ENCODE measurements at places on chromosomes 11 and 22.

- peak; percentile 15 for DNase-seq
Observed at GRCh38 chr22:29031227-29032011, 30.2 kb downstream of the C22orf31 start.

DNA sequence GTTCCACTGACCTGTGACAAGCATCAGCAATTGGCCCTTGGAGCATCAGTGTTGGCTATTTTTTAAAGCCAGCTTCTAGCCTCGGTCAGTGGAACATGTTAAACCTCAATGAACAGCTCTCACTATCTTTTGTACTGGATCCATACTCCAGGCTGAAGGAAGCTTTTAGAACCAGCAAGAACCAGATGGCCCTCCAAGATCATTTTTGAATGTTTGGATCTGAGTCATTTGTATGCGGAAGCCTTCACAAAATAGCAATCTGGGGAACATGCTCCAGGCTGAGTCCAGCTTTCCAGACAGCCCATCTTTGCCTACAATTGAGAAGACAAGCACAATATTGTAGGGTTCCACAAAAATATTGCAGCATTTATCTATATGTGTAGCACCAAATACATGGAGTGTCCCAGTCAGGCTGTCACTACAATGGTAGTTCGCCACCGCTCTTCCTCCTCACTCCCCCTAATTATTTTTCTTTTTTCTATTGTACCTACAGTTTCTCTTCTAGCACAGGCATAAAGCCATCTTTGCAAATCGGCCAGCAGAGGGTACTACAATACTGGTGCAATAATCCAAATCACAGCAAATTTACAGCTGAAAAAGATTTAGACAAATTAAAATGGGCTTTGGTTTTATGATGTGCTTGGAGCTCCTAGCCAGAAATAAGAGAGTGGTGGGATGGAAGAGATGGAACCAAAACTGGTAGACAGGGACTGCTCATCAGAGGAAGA is 177.4 kb upstream of the BLID start:
- no peak for DNase-seq

GRCh38 chr11:67438158-67438902 is 848 bp upstream of the PTPRCAP start:
- DNase-seq: no peak

DNA sequence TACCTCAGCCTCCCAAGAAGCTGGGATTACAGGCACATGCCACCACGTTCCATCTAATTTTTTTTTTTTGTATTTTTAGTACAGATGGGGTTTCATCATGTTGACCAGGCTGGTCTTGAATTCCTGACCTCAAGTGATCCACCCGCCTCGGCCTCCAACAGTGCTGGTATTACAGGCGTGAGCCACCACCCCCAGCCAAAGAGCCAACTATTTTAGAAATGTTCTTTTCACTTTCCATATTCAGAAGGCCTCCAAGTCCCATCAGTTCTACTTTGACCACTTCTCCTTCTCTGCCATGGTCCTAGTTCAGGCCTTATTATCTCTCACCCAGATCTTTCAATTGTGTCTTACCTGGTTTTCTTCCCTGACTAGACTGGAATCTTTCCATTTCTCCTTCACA is 48.2 kb downstream of the CCDC83 start:
- DNase-seq: no peak

DNA sequence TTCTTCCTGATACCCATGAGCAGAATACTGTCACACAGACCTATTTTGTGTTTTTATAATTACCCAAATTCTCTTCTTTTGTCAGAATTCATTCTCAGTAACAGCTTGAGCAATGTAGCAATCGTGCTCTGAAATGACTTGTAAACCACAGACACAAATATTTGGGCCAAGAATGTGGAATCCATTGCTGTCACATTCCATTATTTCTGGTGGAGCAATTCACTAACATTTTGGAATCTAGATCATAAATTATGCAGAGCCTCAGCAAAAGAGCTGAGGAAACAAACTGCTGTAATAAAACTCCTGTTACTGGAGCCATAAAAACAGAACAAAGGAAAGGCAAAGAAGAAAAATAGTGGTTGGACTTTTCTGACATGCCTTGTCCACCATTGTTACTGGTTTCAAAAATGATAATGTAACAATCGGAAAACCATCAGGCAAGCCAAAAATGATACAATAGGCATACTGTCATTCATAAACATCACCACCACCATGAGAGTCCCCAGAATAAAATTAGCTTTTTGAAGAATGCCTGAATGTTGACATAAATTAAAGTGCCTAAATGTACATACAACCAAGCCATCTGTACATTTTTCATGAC is 223.4 kb upstream of the PITPNB start:
- DNase-seq: no peak

DNA sequence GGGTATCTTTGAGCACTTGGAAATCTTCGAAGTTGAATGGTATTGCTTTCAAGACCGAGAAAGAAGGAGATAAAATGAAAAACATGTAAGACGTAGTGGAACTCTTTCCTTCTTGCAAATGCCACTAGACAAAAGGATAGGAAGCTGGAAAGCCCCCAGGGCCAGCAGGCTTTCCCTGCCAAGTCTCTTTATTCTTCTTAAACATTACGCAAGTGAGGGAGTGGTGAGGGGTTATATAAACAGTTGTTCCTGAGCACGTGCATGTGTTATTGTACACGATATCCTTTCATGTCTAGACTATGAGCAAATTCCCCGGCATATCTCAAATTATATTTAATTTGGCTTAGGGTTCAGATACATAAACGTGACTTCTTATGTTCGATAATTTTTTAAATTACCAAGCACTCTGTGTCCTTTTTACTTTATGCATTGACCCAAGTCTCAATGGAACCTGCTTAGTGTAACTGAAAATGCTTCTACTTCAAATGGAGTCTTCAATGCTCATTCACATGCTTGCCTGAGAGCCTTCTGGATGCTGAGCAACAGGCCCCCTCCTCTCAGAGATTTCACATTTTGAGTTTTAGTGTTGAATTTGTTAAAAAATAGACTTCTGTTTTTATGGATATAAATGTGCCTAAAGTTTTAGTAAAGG is 59.0 kb downstream of the PPP2R1B start:
- peak; percentile 45 for DNase-seq

DNA sequence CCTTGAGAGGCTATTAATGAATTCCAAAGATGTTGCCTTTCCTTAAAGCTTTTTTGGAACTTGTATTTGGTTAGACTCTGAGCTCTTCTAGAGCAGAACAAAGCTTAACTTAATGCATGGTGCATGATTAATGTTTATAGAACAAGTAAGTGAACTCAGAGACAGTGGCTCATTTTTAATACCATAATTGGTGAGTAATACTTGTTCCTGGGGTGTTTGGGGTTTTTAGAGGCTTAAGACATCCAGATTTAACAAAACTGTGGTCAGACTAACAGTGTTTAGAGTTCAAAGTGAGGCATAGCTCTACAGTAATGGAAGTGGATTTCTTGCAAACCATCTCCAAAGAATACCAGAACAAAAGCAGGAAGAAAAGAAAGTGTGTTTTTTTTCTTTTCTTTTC is 73.7 kb upstream of the CTSC start:
- no peak for DNase-seq

GRCh38 chr11:132099692-132100091 is 729.3 kb downstream of the NTM start:
- DNase-seq: peak; percentile 50

GRCh38 chr22:40422558-40423309 is 52.3 kb downstream of the SGSM3 start:
- no peak for DNase-seq

GRCh38 chr11:113457784-113458183 is 17.4 kb downstream of the DRD2 start:
- no peak for DNase-seq

DNA sequence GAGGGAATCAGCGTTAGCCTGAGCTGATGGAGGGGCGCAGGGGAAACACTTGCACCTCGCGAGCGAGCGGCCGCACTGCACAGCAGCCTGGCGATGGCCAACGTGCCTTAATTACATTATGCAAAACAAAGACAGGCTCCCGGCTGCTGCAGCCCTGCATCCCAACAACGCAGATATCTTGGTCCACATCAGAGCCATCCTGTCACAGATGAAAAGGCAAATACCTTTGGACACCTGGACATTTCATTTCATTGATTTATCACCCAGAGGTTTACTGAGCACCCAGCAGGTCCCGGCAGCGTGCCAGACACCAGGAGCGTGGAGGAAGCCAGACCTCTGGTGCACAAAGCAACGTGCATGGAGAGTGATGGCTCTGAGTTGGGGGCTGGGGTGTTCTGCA is 843.0 kb downstream of the TBC1D22A start:
- no peak for DNase-seq

- DNase-seq: no peak
Observed at GRCh38 chr11:27886857-27887256, 186.6 kb upstream of the BDNF start.

DNA sequence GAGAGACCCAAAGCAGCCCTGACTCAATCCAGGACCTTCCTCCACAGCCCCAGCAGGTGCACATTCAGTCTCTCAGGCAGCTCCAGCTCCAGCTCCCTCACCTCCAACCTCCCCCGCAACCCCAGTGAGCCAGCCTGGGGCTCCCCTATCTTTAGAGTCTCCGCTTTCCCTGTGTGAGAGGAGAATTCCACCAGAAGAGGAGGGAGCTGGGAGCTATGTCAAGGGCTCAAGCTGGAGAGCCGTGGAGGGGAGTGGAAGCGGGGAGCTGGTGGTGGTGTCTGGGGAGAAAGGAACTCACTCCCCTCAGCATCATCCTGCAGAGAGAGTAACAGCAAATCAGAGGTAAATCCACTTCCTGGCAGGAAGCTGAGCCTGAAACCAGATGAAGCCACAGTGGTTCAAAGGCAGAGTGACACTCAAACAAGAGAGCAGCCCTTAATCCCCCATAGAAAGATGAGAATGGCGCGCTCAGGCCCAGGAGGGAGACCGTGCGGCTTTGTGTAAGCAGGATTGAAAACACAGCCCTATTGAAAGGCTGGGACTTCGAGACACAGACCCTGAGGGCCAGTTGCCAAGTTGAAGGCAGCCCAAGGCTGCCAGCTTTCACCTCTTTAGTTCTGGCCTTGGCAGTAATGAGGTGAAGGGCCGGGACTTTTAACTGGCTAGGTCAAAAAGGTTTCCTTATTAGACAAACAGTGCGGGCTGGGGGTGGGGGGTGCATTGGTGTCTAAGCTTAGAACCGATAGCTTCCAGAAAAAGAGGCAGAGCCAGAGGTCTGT is 21.4 kb upstream of the CDON start:
- no peak for DNase-seq

GRCh38 chr11:69299023-69299461 is 5.1 kb downstream of the MYEOV start:
- DNase-seq: no peak

- DNase-seq: no peak
Observed at GRCh38 chr11:1952806-1953482, 5.8 kb downstream of the MRPL23 start.

DNA sequence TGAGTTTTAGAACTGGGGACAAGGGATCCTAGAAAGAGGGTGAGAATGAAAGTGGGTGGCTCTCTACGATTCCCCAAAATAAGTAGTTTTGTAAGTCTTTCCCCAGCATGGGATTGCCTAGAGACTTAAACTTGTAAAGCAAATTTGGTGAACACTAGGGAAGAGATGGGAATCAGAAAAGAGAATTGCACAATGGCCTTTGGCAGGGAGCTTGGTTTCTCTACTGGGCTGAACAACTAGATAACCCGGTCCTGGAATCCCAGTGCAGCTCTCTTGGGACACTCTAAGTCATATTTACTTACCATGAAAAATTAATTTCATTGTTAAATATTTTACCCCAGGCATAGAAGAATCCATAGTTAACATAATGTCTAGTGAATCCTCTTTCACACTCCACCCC is 16.5 kb upstream of the USP18 start:
- no peak for DNase-seq

GRCh38 chr22:34620832-34621231 is 445.1 kb upstream of the ISX start:
- no peak for DNase-seq

- DNase-seq: no peak
Observed at GRCh38 chr22:29187831-29188230, 17.9 kb upstream of the EMID1 start.

DNA sequence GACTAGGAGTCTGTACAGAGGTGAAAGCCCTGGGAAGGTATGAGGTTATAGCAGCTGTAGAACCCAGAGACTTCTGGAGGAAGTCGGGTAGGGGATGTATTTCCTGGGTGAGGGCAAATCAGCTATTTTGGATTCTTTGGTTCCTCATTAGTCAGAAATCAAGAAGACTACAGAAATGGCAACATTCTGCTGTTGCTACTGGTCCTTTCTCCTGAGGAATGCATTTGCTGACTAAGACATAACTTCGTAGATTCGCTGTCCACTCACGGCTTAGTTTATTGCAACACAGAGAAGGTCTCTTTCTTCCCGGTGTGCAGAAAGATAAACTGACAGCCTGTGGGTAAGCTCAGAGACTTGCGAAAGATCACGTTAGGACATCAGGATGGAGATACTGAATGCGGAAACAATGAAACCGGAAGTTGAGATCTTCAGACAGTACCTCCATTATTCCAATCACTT is 25.3 kb upstream of the SESN3 start:
- peak; percentile 84 for DNase-seq

DNA sequence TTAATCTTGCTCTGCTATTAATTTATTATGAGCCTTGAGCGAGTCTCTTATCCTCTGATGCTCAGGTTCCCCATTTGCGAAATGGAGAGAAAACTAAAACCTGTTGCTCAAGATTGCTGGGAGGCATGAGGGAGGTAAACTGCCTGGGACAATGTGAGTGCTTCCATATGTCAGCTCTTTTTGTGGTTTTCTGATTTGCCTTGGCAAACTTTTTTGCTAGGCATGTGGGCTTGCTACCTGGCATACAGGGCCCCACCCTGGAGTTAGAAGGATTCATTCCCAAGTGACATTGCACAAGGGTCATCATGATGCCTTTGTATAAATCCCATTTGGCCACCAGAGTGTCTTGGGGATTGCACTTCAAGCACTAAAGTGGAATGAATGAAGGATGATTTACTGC is 22.4 kb downstream of the TSPAN18 start:
- no peak for DNase-seq

- no peak for DNase-seq
Observed at GRCh38 chr11:1072821-1073231, 1.8 kb upstream of the MUC2 start.

- no peak for DNase-seq
Observed at GRCh38 chr22:49449377-49449776, 378.3 kb downstream of the BRD1 start.

- no peak for DNase-seq
Observed at GRCh38 chr11:125371431-125371935, 124.6 kb downstream of the FEZ1 start.

GRCh38 chr22:27686534-27686933 is 115.0 kb downstream of the MN1 start:
- peak; percentile 89 for DNase-seq

DNA sequence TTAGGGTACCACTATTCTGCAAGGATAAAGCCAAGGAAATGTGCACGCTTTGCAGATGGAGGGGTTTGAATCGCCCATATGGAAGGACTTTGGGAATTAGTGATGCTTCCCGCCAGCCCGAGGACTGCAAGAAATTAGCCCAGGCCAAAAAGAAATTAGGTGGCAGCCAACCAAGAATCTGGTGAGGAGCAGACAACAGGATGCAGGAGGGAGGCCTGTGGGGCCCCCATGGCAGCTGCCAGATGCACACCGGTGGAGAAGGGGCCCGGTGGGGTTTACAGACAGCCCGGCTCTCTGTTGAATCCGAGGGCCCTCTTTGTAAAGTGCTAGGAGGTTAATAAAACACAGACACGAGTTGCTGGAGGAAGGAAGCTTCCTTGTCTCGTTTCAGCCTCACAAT is 73.5 kb downstream of the TIMP3 start:
- no peak for DNase-seq

GRCh38 chr22:38142606-38143005 is 32.1 kb upstream of the BAIAP2L2 start:
- no peak for DNase-seq
